ENCODE measurements at places on chromosomes 13 and 19.

- no peak for DNase-seq
Observed at GRCh38 chr19:10259162-10259905, 7.3 kb downstream of the MRPL4 start.

DNA sequence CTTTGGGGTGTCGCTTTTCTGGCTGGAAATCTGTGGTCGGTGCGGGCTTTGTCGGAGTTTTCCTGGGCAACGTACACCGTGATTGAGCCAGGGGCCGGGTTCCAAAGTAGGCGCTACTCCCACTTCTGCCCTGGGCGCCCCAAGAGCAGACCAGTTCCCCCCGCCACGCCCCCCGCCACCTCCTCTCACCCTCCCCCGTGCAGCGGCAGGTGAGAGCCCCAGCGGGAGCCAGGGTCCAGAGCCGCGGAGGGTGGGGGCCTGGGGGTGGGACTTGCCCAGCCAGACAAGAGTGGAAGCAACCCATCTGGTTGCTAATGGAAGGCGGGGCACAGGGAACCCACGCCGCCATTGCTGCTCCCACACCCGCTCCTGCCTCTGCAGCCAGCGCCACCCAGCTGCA lies 2195.9 kb downstream of the PCDH9 start:
- DNase-seq, result no peak

- no peak for DNase-seq
Observed at GRCh38 chr13:25771202-25771601, 280.6 kb downstream of the SHISA2 start.

DNA sequence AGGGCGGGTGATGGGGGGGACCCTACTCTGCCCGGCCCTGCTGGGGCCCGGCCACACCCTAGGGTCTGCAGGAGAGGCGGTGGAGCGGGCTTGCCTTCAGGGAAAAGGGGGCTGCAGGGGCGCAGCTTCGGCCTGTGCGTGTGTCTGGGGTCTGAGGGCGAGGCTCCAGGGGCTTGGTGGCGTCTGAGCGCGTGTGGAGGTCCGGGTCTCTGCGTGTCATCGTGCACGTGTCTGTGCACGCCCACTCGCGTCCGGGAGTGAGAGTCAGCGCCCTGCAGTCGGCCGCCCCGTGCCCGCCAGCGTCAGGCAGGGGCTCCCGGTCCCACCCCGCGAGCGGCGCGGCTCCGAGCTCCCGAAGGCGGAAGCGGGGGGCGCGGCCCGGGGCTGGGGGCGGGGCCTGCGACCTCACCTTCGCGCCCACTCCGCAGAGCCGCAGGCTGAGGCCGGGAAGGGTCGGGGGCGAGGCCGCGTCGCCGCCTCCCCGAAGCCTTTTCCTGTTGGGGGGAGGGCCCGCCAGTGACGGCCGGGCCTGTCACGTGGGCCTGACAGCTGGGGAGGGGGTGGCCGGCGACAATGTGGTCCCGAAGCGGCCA lies at the start of gene ARHGAP45:
Gene ARHGAP45 (plus strand): TSS at position 420 of the 593 bp plus-strand sequence. CDS start 239 bp downstream, outside the sequence.
- no peak for DNase-seq

GRCh38 chr19:31903979-31904378 lies 441.4 kb upstream of the ZNF507 start:
- no peak for DNase-seq

DNA sequence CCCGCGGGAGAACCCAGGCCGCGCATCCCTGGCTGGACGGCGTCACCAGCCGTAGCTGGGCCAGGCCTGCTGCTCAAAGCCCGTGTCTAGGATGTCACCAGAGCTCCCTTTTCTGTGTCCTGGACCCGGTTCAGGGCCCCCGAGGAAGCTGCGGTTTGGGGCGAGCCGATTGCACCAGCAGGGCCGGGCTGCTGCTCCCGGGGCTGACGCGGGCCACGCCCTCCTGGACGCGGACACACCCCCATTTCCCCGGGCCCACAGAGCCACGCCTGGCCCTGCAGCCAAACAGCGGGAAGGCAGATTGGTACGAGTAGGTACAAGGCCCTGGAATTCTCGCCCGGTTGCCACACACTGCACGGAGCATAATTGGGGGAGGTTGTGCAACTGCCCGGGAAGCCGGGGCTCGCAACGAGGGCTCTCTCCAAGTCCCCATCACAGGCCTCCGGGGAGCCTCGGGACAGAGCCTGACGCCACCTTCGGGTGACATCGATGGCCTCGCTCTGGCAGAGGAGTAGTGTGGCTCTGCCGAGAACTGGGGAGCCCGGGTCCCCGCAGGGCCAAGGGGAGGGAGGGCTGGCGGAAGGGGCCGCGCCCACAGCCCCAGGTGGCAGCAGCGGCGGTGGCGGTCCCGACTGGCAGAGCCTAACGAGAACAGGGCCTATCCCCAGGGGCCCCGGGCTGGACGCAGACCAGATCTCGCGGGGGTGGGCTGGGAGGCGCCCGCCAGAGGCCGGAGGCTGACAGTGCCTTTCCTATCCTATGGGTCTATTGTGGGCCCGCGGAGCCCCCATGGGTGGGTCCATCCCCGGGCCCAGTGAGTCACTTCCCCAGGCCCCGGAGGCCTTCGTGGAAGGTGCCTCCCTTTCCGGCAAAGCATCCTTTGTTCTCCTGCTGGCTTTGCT lies 23.5 kb downstream of the KCTD15 start:
- DNase-seq, result no peak

DNA sequence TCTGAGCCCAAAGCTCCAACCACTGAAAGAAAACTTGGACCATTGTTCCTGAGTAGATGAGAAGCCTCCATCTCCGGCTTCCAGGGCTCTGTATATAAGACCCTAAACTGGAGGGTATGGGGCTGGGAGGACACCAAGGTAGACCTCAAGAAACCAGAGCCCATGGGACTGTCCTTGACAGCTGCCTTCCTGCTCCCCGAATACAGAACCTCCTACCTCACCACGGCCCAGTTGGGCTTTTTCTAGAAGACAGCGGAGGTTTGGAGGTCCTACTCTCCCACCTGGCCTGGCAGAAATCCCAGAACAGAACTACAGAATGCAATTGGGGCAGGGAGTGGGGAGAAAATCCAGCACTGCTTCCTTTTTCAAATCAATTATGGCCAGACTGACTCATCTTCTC lies 177.3 kb upstream of the ZNF507 start:
- DNase-seq, result no peak

DNA sequence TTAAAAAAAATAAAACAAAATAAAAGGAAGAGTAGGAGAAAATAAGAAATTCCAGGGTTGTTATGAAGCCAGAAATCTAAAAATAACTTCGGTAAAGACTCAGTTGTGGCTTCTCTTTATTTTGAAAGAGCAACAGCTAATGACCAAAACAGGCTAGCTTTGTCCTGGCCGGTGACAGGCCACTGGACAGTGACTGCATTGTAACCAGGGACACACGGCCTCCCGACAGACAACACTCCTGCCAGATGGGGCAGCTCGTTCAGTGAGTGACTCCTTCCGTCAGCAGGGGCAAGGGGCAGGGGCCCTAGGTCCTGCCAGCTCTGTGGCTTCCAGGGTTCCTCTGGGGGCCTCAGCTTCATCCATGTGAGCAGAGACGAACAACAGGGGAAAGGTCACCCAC lies 173.4 kb downstream of the KATNAL1 start:
- DNase-seq, result no peak

DNA sequence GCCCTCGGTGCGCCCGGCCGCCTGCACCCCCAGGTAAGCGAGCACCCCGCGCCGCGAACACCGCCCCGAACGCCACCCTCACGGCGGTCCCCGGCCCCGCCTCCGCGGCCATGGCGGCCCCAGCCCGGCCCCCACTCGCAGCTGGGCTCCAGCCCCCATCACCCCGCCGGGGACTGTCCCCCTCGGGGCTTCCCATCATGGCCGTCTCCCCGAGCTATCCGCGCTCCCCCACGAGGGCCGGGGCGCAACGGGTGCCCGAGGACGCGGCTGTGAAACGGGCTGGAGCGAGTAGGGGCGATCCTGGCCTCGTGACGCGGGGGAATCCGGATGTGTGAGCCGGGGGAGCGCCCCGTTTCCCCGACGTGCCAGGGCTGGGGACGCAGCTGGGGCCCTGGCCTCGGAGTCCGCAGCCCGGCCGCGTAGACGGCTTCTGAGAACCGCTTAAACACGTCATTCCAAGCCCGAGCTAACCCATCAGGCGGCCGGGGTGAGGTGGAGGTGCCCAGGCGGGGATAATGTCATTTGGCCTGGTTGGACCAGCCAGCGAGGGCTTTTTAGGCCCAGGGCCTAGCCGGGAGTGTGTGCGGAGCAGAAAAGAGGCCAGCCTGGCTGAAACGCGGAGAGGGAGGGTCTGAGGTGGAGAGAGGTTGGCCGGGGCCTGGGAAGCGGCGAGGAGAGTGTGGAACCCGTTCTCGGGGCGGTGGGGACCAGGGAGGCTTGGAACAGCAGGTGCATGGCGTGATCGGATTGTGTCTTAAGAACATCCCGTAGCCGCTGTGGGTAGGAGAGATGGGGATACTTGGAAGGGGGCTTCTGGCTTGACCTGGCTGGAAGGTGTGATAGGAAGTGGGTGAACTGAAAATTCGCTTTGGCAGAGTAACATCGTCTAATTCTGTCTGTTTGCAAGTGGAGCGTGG lies 550 bp downstream of the CERS4 start:
- no peak for DNase-seq

DNA sequence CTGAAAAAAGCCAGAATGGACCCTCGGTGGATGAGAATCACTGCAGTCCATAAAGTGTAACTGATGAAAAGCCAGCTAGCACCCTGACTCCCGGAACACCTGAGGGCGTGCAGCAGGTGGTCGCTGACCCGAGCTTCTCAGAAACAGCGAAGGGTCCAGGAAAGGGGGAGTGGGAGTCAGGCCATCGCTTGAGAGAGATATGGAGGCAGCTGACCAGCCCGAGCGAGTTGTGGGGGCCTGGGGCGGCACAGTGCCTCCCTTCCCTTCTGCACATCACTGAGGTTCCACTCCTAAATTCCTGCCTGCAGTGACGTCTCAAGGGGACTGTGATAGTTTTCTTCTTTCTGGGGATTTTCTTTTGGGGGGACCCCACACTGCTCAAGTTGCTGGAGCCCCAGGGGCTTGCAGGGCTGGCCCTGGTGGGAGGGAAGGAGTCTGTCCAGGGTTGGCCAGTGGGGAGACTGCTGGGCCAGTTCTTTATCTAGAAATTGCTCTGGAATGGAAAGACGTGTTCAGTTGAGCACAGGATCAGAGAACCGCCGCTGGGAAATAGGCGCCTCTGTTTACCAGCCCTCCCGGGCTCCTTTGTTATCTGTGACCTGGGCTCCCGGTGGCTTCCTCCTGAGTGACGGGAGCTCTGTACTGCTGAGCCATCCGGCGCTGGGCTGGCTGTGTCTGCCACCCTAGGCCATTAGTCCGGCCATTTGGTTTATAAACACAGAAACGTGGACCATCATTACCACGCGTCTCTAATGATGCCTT lies 71.3 kb downstream of the RAB20 start:
- DNase-seq, result no peak

DNA sequence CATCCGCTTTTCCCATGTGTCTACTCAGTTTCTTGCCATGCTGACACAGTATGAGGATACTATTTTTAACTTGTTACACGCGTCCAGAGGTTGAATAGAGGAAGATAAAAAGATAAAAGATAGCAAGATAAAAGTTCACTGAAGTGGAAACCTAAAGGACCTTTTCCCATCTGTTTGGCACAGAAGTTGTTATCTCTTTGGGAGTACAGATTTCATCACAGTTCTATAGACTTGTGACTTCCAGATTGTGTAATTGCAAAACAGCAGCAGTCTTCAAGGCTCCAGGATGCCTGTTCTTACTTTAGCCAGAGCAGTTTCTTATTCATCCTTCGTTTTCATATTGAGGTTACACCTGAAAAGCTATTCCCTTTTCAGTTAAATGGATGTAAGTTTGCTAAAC lies 369.2 kb downstream of the GPC5 start:
- DNase-seq, result no peak

- DNase-seq, result no peak
Observed at GRCh38 chr13:42652642-42653415, 78.9 kb downstream of the TNFSF11 start.

GRCh38 chr13:34620862-34621261 lies 321.2 kb upstream of the NBEA start:
- no peak for DNase-seq

- DNase-seq, result no peak
Observed at GRCh38 chr13:98208606-98209005, 31.5 kb upstream of the RNF113B start.

DNA sequence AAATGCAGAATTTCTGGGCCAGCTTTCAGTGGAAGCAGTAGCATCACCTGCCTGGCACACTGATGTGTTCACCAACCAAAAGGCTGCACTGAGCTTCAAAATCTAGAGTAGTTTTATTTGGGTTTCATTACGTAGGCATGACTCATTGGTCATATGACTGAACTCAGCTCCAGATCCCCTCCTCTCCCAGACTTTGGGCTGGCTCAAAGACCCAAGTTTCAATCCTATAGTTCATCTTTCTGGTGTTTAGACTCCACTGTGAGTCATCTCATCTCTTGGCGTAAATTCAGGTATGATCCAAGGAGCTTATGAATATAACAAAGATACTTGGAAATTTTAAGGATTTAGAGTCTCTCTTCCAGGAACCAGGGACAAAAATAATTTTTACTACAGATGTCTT lies 17.7 kb downstream of the ZMYM5 start:
- no peak for DNase-seq

GRCh38 chr13:46213242-46213641 lies 1.5 kb downstream of the LRRC63 start:
- DNase-seq, result no peak

- DNase-seq, result no peak
Observed at GRCh38 chr13:97849305-97849704, 104.2 kb upstream of the IPO5 start.

DNA sequence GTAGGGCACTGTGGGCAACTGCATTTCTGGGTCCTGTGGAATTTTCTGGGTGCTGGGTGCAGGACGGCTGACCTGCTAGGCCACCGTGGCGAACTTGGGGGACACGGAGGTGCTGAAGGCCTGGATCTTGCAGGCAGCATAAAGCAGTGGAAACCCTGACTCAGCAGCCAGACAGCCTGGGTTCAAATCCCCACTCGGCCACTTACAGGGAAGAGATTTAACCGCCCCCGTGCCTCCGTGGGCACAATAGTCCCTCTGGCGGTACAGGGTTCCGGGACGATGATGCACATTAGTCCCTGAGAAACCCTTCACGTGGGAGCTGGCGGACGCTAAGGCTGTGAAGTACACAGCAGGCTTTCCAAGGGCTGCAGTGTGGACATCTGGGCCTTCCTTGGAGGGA lies 3.0 kb downstream of the FAM83E start:
- no peak for DNase-seq

- no peak for DNase-seq
Observed at GRCh38 chr19:18915639-18916038, 3.5 kb downstream of the COPE start.

DNA sequence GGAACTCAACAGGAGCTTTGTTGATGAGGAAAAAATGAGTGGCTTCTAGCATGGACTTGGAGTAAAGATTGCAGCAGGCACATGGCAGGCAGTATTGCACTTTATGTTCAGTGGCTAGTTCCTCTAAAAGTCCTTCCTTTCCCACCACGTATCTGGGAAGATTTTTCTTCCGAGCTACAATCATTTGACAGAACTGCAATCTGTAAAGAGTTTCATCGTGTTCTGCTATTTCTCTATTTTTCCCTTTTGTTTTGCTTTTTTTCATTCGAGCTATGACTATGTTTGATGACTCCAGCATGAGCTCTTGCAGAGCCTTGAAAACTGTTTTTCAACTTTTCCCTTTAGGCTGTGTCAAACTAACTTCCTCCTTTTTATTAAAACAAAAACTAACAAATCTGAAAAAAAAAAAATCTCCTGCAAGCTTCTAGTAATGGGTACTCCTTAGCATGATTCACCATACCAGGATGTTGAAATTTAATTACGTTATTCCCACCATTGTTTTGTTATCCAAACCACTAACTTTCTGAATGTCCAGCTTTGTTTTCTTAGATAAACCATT lies 12.3 kb downstream of the CLDN10 start:
- no peak for DNase-seq

- DNase-seq, result no peak
Observed at GRCh38 chr13:60111691-60112090, 52.0 kb downstream of the DIAPH3 start.

- DNase-seq, result no peak
Observed at GRCh38 chr13:40337651-40338050, 328.8 kb downstream of the FOXO1 start.
